ENCODE measurements at places on chromosomes 2 and 18. TPM values are rescaled to one million over a fixed set of nuclear protein-coding genes. Genes with fewer than 3 reads are reported as not detected.

GRCh38 chr2:110998311-110998710, 122.4 kb upstream of the BCL2L11 start:
- no peak for DNase-seq

DNA sequence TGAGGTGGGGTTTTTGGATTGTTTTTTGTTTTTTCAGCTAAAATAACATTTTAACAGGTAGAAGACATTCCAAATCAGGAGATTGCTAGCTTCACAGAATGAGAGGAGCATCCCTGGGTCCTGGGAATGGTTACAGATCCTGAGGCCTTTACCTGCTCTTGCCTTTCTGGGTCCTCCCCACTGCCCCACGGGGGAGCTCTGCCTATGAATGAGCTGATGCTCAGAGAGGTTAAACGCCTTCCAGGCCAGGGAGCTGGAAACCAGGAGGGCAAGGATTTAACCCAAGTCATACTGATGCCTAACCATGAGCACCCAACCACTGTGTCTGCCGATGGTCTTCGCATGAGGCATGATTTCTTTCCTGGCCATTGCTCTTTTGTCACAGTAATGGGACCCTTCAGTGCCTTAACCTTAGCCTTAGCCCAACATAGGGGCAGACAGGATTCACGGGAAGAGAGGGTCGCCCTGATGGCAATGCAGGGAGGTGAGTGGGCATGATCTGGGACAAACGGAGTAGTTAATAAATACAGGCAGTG, 16.1 kb downstream of the MOCOS start:
- no peak for DNase-seq

DNA sequence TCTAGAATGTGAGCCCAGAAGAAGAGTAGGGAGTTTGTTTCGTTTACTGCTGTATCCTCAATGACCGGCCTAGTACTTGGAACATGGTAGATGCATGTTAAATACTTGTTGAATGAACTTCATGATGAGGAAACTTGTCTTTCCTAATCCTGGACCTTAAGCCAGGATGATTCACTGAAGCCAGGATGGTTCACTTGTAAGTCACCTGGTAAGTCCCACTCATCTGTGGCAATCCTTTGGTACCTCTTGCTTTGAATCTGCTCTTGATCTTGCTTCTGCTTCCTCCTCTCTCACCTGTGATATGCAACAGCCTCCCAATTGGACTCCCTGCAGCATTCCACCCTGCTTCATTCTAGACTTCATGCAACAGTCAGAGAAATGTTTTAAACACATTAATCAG, 43.6 kb downstream of the QPCT start:
- DNase-seq: no peak

- no peak for DNase-seq
Observed at GRCh38 chr2:158994920-158995676, 26.7 kb downstream of the TANC1 start.

- DNase-seq: no peak
Observed at GRCh38 chr18:8397034-8397433, 212.2 kb upstream of the RAB12 start.

- DNase-seq: no peak
Observed at GRCh38 chr2:1945819-1946218, 201.5 kb upstream of the PXDN start.

- no peak for DNase-seq
Observed at GRCh38 chr2:39540414-39540813, 103.3 kb upstream of the MAP4K3 start.

DNA sequence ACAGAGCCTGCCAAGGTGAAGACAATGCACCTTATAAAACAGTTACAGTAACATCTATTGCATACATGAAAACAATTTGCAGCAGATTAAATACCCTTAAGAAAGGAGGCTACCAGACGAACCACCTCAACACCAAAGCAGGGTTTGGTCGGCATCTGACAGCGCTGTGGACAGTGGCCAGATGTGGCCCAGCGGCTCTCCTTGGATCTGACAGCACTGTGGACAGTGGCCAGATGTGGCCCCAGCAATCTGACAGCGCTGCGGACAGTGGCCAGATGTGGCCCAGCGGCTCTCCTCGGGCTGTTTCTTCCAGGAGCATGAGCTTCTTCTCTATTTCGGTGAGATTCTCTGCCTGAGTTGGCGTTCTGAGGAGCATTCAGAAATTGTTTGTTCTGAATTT, 211.6 kb downstream of the ANKRD30B start:
- no peak for DNase-seq

GRCh38 chr2:195202163-195202845, 454.7 kb upstream of the SLC39A10 start:
- no peak for DNase-seq

DNA sequence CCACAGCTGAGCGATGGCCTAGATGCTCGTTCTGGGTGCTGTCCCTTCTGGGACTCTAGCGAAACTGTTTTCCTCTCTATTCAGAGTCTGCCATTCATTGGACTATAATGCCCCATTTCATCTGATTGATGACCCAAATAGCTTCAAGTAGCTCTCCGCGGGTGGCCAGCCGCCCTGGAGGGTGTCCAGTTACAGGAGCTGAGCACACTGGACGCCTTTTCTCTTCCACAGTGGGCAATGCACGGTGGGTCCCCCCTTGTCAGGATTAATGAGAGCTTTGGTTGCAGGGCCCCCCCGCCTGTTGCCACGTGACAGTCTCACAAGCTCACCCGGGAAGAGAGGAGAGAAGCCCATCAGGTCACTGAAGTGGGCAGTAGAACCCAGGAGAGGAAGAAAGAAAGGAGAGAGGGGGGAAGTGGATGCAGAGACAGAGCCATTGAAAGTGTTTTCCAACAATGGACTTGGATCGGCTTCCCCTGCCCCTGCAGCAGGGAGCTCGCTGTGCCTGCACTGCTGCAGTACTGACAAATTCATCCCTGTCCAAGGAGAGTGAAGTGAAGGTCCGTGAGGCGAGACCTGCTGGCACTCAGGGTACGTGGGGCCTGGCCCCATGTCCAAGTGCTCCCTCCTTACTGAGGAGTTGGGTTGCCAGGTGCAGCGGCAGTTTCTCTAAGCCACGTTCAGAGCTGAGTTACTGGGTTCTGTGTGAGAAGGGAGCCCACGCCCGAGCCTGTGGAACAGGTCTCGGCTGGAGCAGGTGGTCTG, 44.8 kb downstream of the DIPK1C start:
- DNase-seq: no peak

The LRP1B gene
- total RNA-seq: not detected

The C1GALT1C1L gene
- total RNA-seq: not detected

- no peak for DNase-seq
Observed at GRCh38 chr2:227125506-227125905, 38.5 kb downstream of the COL4A4 start.

DNA sequence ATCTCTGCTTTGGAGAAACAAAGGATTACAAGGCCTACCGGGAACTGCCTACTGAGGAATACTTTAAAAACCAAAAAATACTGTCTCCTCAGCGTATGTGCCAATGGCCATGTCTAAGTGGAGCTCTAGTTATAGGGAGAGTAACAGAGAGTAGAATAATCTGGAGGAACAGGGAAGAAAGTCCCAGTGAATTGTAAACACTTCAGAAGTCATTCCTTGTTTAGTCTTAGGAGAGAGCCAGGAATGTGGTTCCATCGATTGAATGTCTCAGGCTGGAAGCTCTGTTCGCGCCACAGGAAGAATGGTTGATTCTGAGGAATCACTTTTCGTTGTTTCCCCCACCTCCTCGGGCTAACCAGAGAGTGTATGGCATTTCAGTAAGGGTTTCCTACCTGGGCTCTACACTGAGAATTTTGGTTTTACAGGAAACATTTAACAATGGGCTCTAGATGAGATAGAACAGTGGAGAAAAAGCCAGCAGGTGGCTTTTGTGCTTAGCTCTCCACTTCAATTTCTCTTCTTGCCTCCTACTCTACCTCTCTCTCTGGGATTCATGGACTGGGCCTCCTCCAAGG, 88.7 kb downstream of the ACVR1 start:
- no peak for DNase-seq

DNA sequence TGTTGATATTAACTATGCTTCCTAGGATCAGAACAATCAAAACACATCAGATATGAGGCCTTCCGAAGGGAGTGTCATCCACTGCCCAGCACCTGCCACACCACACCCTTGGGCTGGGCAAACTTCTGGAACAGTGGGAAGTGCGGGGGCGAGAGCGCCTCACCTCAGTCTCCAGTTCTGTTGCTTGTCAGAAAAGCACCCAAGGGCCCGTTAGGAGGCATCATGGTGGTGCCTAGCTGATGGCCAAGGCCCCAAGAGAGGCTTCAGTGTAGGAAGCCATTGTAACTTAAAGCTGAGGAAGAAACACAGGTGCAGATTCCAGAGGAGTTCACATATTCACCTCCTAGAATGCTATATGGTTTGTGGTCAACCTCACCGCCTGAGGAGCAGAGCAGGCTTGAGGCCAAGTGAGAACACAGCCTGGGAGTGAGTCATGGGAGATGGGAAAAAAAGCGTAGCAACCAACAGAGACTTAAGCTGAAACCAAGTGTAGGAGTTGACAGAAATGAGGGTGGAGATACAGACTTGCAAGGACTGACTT, 85.1 kb upstream of the ATL2 start:
- DNase-seq: no peak

The NT5C1B gene
- not detected for total RNA-seq

- DNase-seq: no peak
Observed at GRCh38 chr2:123723706-123724105, 301.4 kb upstream of the CNTNAP5 start.

GRCh38 chr2:73258186-73258912, 24.2 kb downstream of the CCT7 start:
- DNase-seq: no peak

- DNase-seq: no peak
Observed at GRCh38 chr18:24928301-24928878, 423.6 kb downstream of the ZNF521 start.

- no peak for DNase-seq
Observed at GRCh38 chr2:78355967-78356366, 669.5 kb upstream of the REG3G start.

- no peak for DNase-seq
Observed at GRCh38 chr2:214069254-214069653, 341.6 kb upstream of the VWC2L start.

The SERPINB5 gene
- total RNA-seq: 1.0 TPM

The NPPC gene
- total RNA-seq: not detected

The DYSF gene
- total RNA-seq: not detected

DNA sequence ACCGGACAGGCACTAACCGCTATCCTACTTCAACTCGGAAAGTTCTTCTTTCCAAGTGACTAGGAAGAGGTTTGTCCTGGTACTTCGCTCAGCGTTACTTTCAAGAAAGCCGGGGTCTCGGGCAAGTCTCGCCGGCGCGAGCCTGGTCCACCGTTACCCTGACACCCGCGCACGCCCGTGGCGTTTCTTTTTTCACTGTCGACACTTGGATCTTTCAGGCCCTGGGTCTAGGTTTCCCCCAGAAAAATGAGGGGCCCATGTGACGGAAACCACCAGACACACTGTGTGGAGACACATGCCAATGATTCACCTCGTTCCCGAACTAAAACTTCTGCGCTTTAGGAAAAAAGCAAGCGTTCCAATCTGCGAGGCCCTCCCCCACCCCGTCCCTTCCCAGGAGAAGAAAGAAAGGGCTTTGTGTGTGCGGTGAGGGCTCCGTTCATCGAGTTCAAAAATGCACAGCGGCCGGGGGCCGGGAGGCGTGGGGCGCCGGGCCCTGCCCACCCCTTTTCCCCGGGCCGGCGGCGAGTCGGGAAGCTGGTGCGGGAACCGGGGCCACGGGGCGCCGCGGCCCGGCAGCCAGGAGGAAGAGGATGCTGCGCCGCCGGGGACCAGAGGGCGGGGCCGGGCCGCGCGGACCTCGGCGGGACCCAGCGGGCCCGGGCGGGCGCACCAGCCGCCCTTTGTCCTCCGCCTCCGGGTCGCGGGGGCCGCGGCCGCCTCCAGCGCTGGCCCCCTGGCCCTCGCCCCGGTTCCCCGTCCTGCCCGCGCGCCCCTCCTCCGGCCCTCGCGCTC, 2.6 kb downstream of the ZNF521 start:
- DNase-seq: no peak

DNA sequence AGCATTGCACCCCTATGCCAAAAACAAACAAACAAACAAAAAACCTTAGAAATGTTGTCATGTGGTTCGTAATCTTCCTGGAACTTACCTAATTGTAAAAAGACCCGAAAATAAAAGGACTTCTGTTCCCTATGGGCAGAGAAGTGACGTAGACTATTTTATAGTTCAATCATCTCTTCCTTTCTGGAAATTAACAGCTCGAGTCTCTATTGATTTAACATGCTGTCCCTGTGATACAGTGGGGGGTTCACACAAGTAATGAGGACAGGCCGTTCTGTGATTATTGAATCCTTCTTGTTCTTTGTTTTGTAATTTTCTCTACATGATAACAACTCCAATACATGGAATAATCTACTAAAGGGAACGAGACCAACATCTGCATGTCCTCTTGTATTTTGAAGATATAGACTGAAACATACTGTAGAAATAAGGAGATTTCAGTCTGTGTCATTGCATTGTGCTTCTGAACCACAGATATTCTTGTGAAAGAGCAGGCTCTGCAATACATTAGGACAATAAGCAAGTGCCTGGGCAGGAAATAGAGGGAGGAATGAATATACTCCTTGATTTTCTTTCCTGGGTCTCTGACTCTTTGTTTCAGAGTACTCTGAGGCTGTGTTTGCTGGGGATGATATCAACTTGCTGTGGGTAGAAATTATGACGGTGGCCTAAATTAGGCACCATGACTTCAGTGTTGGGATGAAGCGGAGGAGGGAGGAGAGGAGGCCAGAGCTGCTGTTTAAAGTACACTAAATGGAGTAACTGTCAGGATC, 65.7 kb upstream of the PPM1B start:
- no peak for DNase-seq

The MERTK gene
- not detected for total RNA-seq

The MYCN gene
- total RNA-seq: not detected

GRCh38 chr18:2564373-2564772, 6.9 kb downstream of the METTL4 start:
- peak; percentile 14 for DNase-seq

DNA sequence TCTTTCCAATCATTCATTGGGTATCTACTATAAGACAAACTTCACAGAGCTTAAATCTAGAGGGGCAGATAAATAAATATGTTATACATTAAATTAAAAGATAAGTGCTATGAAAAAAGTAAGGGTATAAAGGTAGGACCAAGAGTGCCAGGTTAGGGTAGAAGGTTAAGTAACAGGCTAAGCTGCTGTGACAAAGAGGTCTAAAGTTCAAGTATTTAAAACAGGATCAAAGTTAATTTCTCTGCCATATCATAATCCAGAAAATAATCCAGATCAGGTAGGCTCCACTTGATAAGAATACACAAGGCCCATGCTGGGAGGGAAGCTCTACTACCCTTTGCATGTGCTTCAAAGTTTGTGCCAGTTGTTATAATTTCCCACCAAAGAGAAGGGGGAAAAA, 115.6 kb downstream of the DYM start:
- no peak for DNase-seq

The GKN2 gene
- not detected for total RNA-seq

All from Karpas-422 (cell line).